ENCODE measurements at places on chromosomes 5 and 9.
A peak's percentile ranks its signal among the peaks of the same experiment; 100 is the strongest.

DNA sequence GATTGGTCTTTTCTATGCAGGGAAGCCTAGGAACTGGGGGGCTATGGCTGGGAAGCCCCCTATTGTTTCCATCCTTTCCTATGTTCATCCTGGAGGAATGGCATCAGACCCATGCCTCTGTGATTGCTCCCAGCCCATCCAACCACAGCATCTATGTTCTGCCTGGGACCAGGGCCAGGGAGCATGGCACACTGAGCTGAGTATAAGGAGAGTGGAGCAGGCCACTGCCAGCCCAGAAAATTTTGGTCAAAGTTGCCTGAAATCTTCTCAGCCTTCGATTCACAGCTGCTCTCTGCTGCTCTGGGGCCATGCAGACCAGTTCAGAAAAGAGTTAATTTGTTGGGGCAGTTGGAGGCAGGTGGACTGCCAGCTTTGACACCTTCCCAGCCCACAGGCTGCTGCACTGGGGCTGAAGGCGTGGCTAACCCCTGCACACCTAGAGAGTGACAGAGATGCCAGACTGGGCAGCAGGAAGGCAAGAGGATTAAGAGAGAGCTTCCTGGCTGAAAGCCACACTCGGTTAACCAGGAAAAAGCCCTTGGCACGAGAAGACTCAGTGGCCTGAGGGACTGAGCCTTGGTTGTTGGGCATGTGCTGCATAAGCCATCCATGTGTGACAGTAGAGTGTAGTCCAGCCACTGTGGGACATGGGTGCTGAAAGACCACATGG lies 12.1 kb downstream of the TGFBI start:
- DNase-seq = no peak

DNA sequence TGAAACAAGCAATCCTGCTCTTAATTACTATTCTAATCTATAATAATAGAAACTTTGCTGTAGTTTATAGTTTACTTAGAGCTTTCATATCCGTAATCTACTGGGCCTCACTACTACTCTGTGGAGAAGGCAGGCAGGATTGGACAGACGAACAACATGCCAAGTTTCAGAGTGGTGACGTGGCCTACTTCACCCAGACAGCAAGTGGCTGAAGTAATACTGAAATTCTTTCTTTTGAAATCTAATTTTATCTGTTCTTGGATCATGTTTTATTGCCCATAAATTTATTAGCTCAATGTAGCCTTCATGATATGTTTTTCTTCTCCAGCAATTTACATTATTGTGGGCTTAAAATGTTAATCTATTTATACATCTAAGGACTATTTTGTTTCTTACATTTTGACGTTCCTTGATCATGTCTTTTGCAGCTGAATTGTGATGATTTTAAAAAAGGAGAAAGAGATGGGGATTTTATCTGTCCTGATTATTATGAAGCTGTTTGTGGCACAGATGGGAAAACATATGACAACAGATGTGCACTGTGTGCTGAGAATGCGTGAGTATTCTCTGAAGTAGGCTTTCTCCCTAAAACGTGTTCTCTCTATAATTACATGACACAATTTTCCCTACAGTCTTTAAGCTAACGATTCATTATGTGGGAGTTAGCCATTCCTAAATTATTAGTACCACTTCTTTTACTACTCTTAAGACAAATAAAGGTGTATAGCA lies 22.4 kb downstream of the SPINK5 start:
- no peak for DNase-seq

DNA sequence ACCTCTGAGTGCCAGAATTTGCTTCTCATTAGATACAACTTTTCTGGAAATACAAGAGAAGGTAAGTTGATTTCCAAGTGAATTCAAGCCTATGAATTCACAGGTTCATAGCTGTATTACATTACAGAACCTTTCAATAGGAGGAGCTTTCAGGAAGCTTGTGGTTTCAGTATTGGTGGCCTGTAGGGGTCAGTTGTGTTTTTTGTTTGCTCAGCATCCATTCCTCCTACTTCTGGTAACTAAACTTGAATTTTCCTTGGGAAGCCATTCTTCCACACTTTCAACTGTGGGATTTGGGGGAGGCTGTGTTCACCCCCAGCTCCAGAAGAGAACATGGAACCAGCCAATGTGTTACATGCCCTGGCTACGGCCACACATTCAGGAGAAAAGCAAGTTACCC lies 5.6 kb upstream of the CYSTM1 start:
- no peak for DNase-seq

DNA sequence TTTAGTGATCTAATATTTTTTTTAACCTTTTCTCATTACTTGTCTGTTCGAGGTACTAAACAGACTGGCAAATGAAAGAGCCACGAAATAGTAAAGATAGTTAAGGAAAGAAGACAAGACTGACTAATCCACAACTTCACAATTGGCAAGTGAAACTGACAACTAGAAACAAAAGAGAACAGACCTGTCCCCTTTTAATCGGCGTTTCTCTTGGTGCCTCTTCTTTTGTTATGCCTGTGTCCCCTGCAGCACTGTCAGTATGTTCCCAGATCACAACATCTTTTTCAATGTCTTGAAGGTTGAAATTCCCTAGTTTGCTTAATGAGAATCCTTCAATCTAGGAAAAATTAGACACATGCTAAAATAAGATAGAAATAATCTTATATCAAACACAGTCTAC lies 26.1 kb downstream of the TUT7 start:
- no peak for DNase-seq

DNA sequence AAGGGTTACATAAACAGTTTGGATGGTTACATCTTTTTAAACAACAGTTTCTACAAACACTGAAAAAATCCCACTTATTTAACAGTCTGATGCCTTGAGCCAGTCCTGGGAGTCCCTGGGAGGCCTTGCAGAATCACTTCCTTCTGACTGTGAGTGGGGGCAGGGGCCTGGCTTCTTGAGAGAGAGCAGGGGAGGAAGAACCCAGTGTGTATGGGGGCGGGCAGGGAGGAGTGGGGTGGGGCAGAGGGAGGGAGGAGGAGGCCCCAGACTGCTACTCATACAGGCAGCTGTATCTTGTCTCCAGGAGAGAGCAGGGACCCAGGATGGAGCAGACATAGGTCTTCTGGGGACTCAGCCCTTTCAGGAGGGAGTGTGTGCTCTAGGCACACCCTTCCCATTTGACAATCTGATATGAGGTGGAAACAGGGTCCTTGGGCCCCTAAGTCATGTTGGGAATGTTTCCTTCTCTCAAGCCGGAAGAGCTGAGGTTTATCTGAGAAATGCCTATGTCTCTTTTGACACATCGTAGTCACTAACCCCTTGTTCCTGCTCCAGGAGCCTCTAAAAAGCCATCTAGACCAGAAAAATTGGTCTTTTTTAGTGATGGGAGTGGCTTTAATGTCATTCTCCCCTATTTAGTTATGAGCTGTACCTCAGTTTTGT lies 52.8 kb downstream of the IRF1 start:
- DNase-seq = peak; percentile 45

DNA sequence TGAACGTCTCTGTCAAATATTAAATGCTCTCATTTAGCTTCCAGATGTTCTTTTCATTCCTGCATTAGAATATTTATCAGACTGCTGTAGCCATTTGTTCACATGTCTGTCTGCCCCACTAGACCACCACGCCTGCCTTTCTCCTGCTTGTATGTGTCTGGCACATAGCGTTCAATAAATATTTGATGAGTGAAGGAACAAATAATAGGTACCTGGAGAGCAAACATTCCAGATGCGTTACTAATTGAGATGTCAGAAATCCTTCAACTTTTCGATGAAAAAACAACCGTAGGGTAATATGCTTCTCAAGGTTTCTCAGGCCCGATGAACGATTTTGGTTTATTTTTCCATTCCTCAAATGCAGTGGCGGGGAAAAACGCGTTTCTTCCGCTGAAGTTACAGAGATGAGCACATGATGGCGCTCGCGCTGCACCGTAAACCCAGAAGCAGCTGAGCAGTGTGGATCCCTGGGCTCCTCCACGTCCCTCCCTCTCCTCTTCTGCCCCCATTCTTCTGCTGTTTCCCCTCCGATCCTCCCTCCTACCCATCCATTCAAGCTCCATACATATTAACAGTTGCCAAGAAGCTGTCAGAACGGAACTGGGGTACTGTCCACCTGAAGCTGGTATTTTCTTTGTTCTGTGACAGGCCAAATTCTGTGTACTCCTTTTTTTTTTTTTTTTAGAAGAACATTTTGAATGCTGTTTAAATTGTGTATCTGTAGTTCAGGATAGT lies 245.4 kb downstream of the MPDZ start:
- no peak for DNase-seq

- no peak for DNase-seq
Measured at GRCh38 chr9:6382681-6383080, 30.3 kb upstream of the UHRF2 start.

GRCh38 chr5:31726952-31727351 lies 88.0 kb downstream of the PDZD2 start:
- no peak for DNase-seq
